ENCODE measurements at places on chromosomes 5 and 9. TPM values are rescaled to one million over a fixed set of nuclear protein-coding genes. Genes with fewer than 3 reads are reported as not detected.

The BTNL3 gene
- not detected for total RNA-seq

The ENHO gene
- not detected for total RNA-seq

The DDX4 gene
- total RNA-seq, result 0.83 TPM

The S1PR3 gene
- total RNA-seq, result 0.22 TPM

The GRM6 gene
- total RNA-seq, result not detected

The NEUROG1 gene
- total RNA-seq, result not detected

The RASEF gene
- not detected for total RNA-seq

The HAVCR2 gene
- 215 TPM for total RNA-seq

The NIPAL4 gene
- 0.54 TPM for total RNA-seq

The SLC6A18 gene
- total RNA-seq, result not detected

The FAM163B gene
- total RNA-seq, result not detected

The ANXA6 gene
- total RNA-seq, result 470 TPM

The CREB3 gene
- 22.9 TPM for total RNA-seq

The ARID3C gene
- total RNA-seq, result 0.49 TPM

The FSTL4 gene
- not detected for total RNA-seq

The LHFPL2 gene
- 0.46 TPM for total RNA-seq

The GGTA1 gene
- 0.20 TPM for total RNA-seq

The PDE6A gene
- not detected for total RNA-seq

The CARTPT gene
- not detected for total RNA-seq

The C5orf52 gene
- total RNA-seq, result not detected

The PPP1R2B gene
- total RNA-seq, result 0.29 TPM

The CSF1R gene
- 0.59 TPM for total RNA-seq

The COL27A1 gene
- 1.2 TPM for total RNA-seq

The ERGIC1 gene
- 42.8 TPM for total RNA-seq

The CAMK4 gene
- total RNA-seq, result 80.6 TPM

The WNT8A gene
- total RNA-seq, result not detected

The CTNND2 gene
- total RNA-seq, result not detected

The CCDC192 gene
- not detected for total RNA-seq

The RASGEF1C gene
- total RNA-seq, result not detected

The C5orf34 gene
- total RNA-seq, result 6.5 TPM

The ZNF483 gene
- 4.7 TPM for total RNA-seq

The IGIP gene
- 3.9 TPM for total RNA-seq

The PCDHGA10 gene
- 0.27 TPM for total RNA-seq

The PCDHB15 gene
- total RNA-seq, result not detected

The LHX2 gene
- total RNA-seq, result not detected

The LECT2 gene
- total RNA-seq, result not detected

The ANKDD1B gene
- 0.39 TPM for total RNA-seq

The MCIDAS gene
- not detected for total RNA-seq

The NR2F1 gene
- not detected for total RNA-seq

The PCDHB5 gene
- not detected for total RNA-seq

The KIF27 gene
- total RNA-seq, result 4.0 TPM

The HACD4 gene
- 11.0 TPM for total RNA-seq

The UBQLN1 gene
- 120 TPM for total RNA-seq

The PCDHGA2 gene
- total RNA-seq, result 0.07 TPM
